ENCODE measurements at places on chromosomes 5 and 9. TPM values are rescaled to one million over a fixed set of nuclear protein-coding genes. Genes with fewer than 3 reads are reported as not detected.

MYORG gene
- total RNA-seq = 8.8 TPM

KCNN2 gene
- not detected for total RNA-seq

PCDHB16 gene
- total RNA-seq = not detected

CYLC2 gene
- not detected for total RNA-seq

ARHGEF39 gene
- total RNA-seq = 17.2 TPM

C6 gene
- total RNA-seq = not detected

PCDHAC1 gene
- not detected for total RNA-seq

CCNH gene
- total RNA-seq = 56.2 TPM

IL13 gene
- total RNA-seq = 1.6 TPM

CDC20B gene
- 0.16 TPM for total RNA-seq

HIGD2A gene
- total RNA-seq = 142 TPM
